ENCODE measurements at places on chromosomes 7 and 10.

DNA sequence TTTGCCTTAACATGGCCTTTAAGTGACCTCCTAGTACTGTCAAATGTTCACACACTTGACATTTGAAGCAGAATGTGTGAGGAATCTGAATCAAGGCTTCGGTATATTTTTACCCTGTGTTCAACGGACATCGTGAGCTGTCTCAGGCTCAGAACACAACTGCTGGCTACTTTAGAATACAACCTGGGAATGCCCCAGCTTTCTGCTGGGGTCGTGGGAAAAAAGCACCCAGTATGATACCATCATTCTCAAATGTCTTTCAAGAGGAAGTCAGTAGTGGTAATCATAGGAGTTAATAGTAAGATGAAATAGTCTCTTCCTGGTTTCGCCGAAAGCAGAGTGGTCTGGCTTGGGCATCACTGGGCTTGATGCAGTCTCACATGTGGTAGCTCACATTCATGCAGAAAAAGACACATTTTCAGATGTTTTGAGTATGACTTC is 67.2 kb downstream of the CREB5 start:
- no peak for DNase-seq

GRCh38 chr10:70907637-70908405 is 19.5 kb upstream of the PCBD1 start:
- DNase-seq, result no peak

DNA sequence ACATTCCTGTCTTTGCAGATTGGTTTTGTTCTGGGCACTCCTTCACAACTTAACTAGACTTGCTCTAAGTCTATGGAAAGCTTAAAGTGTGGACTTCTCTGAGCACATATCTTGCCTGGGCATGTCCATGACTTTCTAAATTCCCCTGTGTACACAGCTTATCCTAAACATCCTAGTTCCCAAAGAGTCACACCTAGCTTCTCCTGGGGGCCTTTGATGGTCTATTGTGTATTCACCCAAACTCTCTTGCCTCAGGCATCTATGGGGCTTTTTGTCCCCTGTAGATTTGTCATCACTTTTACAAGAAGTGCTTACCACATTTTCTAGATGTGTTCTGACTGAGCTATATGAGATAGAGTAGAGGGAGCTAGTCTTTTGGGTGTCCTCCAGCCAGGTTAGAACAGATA is 12.2 kb upstream of the ZNF488 start:
- DNase-seq, result no peak

DNA sequence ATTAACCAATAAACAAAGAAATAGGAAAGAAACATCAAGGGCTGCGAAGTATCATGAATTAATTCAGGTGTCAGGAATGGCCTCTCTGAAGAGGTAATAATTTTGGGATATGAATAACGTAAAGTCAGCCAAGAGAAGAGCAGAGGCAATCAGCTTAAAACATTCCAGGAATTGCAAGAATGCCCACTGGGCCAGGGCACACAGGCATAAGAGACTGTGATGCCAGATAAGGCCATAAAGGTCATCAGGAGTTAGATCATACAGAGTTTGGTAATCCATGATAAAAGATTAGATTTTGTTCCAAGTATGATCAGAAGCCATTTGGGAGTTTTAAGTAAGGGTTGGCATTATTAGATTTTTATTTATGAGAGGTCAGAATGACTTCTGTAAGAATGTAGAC is 53.2 kb upstream of the ABCB4 start:
- no peak for DNase-seq

DNA sequence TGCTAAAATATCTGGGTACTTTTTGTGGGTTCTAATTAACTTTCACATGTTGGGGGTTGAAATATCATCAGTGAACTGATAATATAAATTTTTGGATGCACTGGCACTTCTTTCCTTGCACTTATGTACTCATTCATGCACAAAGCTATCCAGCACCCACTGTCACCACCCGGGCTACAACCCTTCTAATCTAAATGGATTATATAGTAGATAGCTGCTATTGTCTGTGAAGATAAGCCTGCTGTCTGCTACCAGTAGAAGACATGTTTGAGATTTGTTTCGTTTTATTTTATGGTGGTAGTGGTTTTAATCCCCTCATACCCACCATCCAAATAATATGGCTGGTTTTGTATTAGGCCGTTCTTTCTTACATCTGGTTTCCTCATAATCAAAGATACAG is 353.5 kb upstream of the LRGUK start:
- no peak for DNase-seq

DNA sequence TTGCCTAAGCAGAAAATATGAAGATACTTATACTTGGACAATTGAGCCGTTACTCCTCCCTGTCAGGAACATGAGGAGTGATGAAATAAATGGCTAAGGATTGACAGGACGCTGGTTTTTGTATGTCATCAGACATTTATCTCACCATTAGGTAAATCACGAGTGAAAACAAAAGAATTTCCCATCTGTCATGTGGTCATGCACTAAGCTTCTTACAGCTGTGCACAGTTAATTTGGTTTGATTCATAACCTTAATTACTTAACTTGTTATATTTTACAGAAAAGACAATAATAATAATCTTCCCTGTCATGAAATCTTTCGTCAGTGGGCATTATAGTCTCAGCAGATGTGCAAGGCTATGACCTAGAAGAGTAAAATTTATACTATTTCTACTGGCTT is 266.5 kb downstream of the HGF start:
- no peak for DNase-seq

DNA sequence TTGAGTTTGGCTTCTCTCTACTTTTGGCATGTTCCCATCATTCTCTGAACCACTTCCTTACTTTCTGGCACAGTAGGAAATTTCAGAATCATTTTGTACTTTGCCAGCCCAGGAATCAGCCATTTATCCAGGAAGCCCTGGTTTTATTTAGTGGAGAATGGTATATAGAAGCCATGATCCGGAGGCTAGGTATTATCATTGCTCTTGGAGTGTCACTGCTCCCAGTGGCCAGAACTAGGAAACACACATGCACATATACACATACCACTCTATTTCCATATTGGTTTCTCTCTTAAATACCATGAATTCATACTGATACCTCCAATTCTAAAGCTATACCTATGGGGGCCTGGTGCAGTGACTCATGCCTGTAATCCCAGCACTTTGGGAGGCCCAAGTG is 36.3 kb downstream of the SUFU start:
- DNase-seq, result no peak

DNA sequence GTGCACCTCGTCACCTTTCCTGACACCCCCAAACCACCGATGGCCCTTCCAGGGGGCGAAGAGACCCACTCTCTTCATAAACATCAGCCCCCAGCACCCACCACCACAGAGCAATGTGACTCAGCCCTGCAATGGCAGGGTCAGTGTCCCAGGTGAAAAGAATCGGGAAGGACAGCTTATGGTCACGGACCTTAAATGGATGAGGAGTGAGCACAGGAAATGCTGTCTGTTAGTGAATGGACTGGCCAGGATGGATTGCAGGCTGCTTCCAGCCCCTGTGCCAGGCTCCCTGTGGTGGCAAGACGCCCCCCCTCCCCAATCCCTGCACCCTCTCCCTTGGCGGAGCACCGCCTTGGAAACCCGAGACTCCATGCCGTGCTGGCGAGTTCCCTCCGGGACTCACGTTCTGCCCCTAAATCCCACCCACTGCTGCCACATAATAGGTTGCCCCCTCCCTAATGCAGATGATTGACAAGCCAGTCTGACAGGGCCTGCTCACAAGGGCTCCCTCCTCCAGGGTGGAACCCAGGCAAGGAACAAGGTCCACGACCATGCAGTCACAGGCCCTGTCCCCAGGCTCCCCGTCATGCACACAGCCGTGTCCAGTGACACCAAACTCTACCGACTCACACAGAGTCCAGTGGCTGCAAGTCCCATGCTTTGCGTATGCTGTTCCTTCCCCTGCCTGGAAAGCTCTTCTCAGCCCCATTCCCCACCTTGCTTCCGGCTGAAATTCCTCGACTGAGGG is 7.3 kb downstream of the ASB13 start:
- DNase-seq, result no peak
